Caudate nucleus (tissue), 63 donors: ENCODE measurements at places on chromosomes 1 and 21.

DNA sequence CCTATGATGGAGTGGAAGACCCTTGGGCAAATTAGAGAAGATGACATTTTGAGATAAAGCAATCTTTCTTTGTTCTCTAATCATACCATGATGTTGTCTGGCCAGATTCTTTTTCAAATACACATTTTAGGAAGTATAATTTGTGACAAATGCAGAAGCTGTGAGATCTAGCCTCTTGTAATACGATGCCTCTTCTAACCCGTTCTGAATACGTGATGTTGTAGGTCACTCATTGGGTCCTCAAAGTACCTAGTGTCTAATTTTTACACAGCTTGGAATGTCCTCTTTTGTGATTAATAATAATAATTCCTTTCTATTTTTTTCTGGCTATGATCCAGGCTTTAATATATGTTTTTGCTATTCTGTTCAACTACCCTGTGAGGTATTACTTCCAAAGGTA, 502.7 kb downstream of the NUF2 start:
- no peak for DNase-seq

GRCh38 chr1:107787299-107787698, 177.7 kb downstream of the VAV3 start:
- DNase-seq: no peak

DNA sequence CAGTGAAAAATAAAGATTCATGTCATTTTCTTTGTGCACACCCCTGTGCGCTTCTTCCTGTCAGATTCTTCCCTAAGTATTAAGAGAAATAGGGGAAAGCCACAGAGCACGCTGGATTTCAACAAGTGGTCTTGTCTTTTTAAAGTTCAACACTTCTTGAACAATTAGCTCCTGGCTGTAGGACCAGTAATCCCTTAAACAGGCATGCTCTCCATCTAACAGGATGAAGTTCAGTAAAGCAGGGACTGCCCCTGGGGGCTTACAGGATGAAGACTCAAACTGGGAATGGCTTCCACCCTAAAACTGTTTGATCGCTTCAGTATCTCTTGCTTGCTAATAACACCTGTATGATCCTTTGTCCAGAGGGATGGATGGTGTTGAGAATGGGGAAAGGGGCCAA, 4.2 kb downstream of the PSMB4 start:
- no peak for DNase-seq

- DNase-seq: no peak
Observed at GRCh38 chr1:60010690-60011089, 62.9 kb downstream of the C1orf87 start.

DNA sequence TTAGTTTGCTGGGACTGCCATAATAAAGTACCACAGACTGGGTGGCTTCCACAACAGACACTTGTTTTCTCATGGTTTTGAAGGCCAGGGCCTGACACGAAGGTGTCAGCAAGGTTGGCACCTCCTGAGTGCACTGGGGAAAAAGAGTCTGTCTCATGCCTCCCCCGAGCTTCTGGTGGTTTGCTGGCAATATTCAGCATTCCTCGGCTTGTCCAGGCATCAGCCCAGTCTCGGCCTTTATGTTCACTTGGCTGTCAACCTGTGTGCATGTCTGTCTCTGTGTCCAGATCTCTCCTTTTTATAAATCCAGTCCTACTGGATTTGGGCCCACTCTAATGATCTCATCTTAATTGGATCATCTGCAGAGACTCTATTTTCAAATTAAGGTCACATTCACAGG, 72.6 kb downstream of the DOP1B start:
- no peak for DNase-seq

DNA sequence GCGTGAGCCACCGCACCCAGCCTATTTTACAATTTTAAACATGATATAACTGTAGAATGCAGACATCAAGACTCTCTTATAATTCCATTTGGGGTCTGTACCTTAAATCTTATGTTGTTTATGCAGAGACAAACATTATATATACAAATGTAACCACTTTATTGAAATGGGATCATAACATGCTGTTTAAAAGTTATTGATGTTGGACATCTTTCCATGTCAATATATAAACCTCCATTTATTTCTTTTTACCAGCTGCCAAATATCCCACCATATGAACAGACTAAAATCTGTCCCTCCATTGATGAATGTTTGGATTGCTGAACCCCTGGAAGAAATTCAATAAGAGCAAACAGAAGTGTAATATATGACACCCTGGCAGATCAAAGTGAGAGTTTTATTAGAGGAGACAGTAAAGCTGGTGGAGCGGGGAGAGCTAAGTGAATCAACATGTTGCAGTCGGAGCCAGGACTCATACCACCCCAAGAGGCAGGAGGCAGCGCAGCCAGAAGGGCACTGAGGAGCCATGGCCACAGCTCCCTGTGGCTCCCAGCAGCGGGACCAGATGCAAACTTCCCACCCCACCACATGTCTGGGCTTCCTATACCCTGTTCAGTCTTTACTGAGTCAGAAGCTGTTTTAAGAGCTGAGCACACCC, 4.7 kb upstream of the PCSK9 start:
- no peak for DNase-seq
